ENCODE measurements at places on chromosomes 12 and 14. TPM values are rescaled to one million over a fixed set of nuclear protein-coding genes. Genes with fewer than 3 reads are reported as not detected.

Gene ATN1
- total RNA-seq, result 20.1 TPM

Gene TAS2R43
- total RNA-seq, result not detected

Gene CLEC9A
- total RNA-seq, result not detected

Gene LPCAT3
- 22.7 TPM for total RNA-seq

Gene PPP2R5C
- total RNA-seq, result 280 TPM

Gene GZMB
- total RNA-seq, result 864 TPM

Gene GYS2
- total RNA-seq, result not detected

Gene AICDA
- not detected for total RNA-seq

Gene PRB4
- not detected for total RNA-seq

Gene KRT2
- not detected for total RNA-seq

Gene PIANP
- 0.27 TPM for total RNA-seq

Gene SLCO1B3
- total RNA-seq, result not detected

Gene RD3L
- not detected for total RNA-seq
